ENCODE measurements at places on chromosomes 1 and 21. TPM values are rescaled to one million over a fixed set of nuclear protein-coding genes. Genes with fewer than 3 reads are reported as not detected.

Gene SIPA1L2
- 11.3 TPM for total RNA-seq

Gene RHBG
- total RNA-seq, result not detected

Gene CD52
- 12.0 TPM for total RNA-seq

Gene TMEM240
- 7.8 TPM for total RNA-seq

Gene S100A14
- not detected for total RNA-seq

DNA sequence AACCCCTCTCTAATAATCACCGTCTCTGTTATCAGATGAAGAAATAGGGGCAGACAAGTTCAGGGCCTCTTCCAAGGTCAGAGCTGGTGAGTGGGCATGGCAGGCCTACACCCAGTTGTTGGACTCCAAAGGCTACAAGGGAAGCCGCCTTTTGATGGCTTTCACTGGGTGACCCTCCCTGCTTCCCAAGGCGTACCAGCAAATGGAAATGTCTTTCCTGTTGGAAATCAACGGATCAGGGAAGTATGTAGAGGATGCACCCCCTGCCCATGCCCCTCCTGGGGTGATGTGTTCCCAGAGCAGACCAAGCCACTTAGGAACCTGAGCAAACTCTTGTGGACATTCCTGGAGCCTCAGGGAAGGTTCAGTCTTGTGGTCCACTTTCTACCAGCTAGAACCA is 47.4 kb downstream of the LGR6 start:
- H3K27ac ChIP-seq, result peak overlapping the region; percentile 34
- no peaks in the 10 kb centered on the region for H3K27me3 ChIP-seq
- H3K4me3 ChIP-seq, result no peak overlapping the region
- DNase-seq, result no peak
- H3K4me1 ChIP-seq, result peaks cover 4% of the 10 kb centered on the region

DNA sequence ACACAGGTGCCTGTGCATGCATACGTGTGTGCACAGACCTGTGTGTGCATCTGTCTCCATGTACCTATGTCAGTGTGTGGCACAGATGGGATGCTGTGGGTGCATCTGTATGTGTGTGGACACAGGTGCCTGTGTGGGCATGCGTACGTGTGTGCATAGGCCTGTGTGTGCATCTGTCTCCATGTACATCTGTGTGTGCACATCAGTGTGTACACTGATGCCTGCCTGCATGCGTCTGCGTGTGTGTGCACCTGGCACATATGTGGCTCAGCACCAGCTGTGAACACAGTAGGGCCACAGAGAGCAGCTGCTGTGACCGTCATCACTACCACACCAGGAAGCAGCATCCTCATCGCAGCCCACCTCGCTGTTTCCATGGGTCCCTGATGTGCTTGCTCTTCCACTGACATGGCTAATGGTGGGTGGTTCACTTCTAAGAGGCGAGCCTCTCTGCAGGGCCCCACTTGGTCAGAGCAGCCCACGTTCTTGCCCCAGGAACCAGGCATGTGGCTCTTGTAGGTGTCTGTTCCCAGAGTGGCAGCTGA is 9.6 kb upstream of the SPATC1L start:
- no peak overlapping the region for H3K27ac ChIP-seq
- peak; percentile 14 for DNase-seq
- H3K36me3 ChIP-seq, result no peaks in the 10 kb centered on the region
- no peaks in the 10 kb centered on the region for H3K4me1 ChIP-seq
- H3K4me3 ChIP-seq, result no peak overlapping the region
- no peaks in the 10 kb centered on the region for H3K27me3 ChIP-seq

- peaks cover 6% of the 10 kb centered on the region for H3K4me1 ChIP-seq
- peak; percentile 79 for DNase-seq
- H3K27me3 ChIP-seq, result no peaks in the 10 kb centered on the region
- H3K36me3 ChIP-seq, result no peaks in the 10 kb centered on the region
- no peak overlapping the region for H3K4me3 ChIP-seq
Measured at GRCh38 chr1:202615501-202616354, 94.5 kb downstream of the SYT2 start.

- H3K36me3 ChIP-seq, result no peaks in the 10 kb centered on the region
- H3K4me1 ChIP-seq, result no peaks in the 10 kb centered on the region
- DNase-seq, result no peak
- H3K4me3 ChIP-seq, result no peak overlapping the region
- no peaks in the 10 kb centered on the region for H3K27me3 ChIP-seq
Measured at GRCh38 chr21:43979654-43980053, 32.5 kb upstream of the TRAPPC10 start.

DNA sequence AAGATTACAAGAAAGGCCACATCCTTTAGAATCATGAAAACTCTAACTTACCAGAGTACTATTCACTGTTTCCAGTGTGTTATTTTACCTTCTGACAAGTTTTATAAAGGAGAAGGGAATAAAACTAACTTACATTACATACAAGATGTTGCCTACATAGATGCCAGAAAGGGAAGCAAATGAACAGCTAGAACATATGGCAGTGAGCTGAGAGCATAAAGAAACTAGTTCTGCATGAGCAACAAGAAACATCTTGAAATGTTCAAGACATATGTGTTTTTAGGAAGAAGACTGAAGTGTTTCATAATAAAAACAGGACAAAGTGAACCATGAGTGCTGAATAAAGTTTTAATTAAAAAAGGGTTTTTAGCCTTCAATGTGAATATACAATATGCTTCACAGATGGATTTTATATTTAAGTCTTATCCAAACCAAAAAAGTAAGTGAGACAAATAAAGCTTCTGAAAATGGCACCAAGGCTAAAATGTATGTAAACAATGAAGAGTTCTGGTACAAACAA is 39.4 kb downstream of the SLC5A9 start:
- H3K4me3 ChIP-seq, result no peak overlapping the region
- H3K27me3 ChIP-seq, result no peaks in the 10 kb centered on the region
- DNase-seq, result no peak

DNA sequence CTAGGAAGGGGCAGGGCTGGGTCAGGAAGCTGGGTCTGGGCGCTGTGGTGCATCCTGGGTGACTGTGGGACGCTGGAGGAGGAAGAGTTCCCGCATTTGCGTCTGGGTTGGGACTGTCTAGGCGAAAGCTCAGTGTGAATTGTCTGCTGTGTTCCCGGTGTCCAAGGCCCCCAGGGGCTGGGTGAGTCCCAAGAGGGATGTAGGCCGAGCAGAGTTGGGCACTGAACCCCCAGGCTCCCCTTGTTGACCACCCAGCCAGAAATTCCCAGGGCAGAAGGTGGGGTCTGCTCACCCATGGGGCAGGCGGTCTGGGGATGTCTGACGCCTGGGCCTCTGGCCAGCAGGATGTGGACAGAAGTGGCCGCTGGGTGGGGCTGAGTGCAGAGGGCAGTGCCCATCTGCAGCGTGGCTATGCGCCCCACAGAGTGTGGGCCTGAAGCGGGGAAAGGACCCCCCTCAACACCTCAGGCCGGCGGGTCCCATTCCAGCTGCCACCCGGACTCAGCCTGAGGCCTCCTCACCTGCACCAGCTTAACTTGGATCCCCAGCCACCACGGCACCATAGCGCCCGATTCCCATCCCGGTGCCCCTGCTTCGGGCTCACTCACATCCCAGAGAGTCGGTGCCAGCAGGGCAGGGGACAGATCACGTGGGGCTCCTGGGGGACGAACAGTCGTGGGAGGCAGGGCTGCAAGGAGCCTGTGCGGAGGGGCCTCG is 37.0 kb upstream of the POFUT2 start:
- H3K27ac ChIP-seq, result no peak overlapping the region
- no peak overlapping the region for H3K4me3 ChIP-seq
- no peaks in the 10 kb centered on the region for H3K36me3 ChIP-seq
- peak; percentile 74 for DNase-seq
- no peaks in the 10 kb centered on the region for H3K27me3 ChIP-seq

DNA sequence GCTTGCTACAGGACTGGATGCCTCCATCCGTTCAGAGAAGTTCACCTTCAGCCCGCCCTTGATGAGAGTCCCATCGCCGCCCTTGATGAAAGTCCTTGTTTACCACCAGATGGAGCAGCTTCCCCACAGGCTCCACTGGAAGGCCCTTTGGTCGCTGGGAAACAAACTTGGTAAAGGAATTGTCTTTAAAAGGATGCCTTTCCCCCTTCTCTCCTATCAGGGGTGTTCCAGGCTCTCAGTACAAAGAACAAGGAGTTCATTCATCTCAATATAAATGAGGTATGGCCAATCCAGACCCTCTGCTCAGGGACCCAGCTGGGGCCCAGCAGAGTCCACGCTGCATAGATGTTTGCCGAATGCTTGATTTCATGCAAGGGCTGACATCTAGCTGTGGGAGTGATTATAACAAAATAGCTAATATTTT is 50.8 kb downstream of the CAPN9 start:
- no peaks in the 10 kb centered on the region for H3K4me1 ChIP-seq
- H3K27ac ChIP-seq, result no peak overlapping the region
- no peaks in the 10 kb centered on the region for H3K36me3 ChIP-seq
- H3K4me3 ChIP-seq, result no peak overlapping the region
- DNase-seq, result peak; percentile 70

DNA sequence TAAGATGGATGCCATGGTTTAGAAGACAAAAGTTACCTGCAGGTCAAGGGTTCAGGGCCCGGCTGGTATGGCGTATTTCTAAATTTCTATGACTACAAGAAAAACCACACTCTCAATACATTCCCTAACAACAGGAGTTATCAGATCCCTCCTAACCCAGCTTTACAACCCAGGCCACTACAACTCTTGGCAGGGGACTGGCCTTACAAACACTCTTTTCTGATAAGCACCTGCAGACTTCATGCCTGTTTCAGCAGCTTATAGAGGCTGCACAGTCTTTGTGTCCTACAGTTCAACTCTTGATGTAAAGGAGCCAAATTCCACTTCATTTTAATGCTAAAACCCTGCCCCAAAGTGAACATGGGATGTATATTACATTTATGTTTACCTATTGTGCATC is 461.4 kb downstream of the SIPA1L2 start:
- H3K4me3 ChIP-seq, result no peak overlapping the region
- no peaks in the 10 kb centered on the region for H3K27me3 ChIP-seq
- no peak overlapping the region for H3K27ac ChIP-seq
- H3K36me3 ChIP-seq, result no peaks in the 10 kb centered on the region
- no peaks in the 10 kb centered on the region for H3K4me1 ChIP-seq

Data from aorta (tissue), 5 donors.